ENCODE measurements at places on chromosomes 3 and 15. TPM values are rescaled to one million over a fixed set of nuclear protein-coding genes. Genes with fewer than 3 reads are reported as not detected.

The RBPMS2 gene
- not detected for total RNA-seq

The EFHB gene
- total RNA-seq: 0.69 TPM

The SPINK8 gene
- not detected for total RNA-seq

DNA sequence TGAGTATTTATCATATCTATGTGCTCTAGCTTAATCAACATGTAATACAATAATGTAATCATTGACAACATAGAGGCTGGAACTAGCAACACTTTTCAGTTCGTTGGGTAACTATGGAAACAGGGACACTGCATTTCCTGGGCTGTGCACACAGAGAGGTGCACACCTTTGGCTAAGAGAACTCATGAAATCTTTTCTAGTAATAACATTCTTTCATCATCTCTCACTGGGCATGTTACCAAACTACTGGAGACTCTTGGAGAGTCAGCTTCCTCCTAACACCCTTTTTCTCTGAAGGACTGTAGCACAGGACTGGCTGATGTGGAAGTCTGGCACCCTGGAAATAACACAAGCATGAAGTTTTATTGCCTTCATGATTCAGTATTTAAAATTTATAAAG is 135.6 kb downstream of the KCNMB2 start:
- no peak for DNase-seq

GRCh38 chr3:17494117-17494809 is 248.2 kb downstream of the TBC1D5 start:
- no peak for DNase-seq

DNA sequence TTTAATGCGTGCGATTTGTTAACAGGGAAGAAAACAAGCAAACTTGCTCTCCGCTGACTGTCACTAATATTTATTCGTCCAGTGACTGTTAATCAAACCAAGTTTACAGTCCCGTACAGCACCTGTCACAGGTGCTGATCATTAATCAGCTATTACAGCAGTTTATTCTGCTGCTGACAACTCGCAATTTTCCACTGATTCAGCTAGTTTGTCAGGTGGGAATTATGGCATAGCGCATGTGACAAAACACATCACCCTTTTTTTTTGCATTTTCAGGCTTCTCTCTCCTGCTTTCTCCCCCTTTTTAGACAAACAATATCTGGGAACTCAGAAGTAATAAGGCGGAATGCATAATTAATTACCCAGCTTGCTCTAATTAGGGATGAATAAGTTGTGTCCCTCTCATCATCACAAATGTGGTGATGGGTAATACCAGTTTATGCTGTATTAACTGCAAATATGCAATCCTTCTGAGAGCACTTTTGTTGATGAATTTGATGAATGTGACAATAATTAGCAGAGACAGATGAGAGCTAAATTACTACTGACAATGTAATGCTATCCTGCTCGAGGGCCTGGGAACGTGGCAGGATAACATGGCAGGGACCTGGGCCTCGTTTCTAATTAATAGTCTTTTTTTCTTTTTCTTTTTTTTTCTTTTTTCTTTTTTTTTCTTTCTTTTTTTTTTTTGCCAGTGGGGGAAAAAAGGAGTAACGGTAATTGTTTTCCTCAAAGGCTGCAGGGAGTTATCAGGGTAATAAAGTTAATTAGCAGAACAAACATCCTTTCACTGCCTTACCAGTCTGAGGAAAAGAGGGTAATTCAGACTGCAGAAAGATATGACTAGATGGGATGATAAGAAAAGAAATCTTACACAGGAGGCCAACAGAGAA is 150.3 kb upstream of the SOX2 start:
- no peak for DNase-seq
